ENCODE measurements at places on chromosomes 7 and 10. TPM values are rescaled to one million over a fixed set of nuclear protein-coding genes. Genes with fewer than 3 reads are reported as not detected.

Gene CALCR
- total RNA-seq: not detected

Gene TAC1
- total RNA-seq: 50.4 TPM

Gene PPIF
- 80.6 TPM for total RNA-seq

Gene PROSER2
- 58.8 TPM for total RNA-seq

Gene PCGF5
- 35.9 TPM for total RNA-seq
